Bronchial epithelial cell (primary cell): ENCODE measurements at places on chromosomes 4 and X.

DNA sequence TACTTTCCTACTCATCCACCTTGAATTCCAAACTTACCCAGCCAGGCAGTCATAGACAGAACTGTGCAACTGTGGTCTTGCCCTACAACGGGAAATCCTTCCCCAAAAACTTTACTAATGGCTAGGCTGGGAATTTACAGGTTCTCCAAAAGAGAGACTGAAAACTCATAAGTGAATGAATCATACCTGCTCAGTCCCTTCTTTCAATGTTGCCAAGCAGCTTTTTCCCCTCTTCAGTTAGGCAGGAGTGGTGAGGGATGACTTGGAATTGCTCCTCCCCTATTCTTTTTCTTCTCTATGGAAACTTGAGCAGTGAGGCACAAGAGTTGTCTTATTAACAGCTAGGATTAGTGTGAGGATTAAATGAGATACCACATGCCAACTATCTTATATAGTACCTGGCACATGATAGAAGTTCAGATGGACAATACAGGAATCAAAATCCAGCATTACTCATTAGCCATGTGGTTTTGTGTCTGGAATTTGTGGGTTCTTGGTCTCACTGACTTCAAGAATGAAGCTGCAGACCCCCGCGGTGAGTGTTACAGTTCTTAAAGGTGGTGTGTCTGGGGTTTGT is 105.9 kb downstream of the TEX13A start:
- DNase-seq, result peak; percentile 47

GRCh38 chrX:82125103-82125502 is 923.2 kb downstream of the SH3BGRL start:
- no peak for DNase-seq

GRCh38 chrX:48676893-48677270 is 6.7 kb upstream of the WAS start:
- no peak for DNase-seq

DNA sequence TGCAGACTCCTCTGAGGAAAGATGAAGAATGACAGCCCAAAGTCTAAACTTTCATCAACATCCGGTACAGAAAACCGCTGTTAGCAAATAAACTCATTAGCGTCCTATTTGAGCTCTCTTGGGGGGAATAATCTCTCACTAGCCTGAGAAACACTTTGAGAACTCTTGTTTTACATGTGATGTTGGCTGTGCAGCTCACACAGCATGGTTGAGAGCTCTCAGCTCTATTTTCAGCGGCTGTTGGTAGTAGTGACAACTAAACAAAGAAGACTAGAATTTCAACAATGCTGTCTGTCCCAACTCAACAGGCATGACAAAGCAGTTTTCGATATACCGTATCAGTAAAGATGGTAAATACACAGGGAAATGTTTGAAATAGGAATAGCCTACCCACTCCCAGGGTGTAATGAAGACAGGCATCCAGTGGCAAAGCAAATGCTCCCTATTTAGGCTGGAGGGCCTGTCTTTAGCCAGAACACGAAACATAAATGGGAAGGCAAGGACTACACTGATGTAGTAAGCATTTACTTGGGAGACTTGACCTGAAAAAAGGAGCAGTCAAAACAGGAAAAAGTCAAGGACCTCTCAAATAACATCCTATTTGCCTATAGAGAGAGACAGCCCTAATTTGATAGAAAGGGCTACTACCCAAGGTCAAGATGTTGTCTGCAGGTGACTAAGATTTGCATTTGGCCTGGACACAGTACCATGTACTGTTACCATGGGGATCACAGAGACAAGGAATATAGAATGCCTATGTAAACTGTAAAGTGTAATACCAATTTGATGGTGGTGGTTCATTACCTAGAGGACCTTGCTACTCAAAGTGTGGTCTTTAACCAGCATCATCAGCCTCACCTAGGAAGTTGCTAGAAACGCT is 60.4 kb downstream of the PPEF2 start:
- DNase-seq, result no peak

DNA sequence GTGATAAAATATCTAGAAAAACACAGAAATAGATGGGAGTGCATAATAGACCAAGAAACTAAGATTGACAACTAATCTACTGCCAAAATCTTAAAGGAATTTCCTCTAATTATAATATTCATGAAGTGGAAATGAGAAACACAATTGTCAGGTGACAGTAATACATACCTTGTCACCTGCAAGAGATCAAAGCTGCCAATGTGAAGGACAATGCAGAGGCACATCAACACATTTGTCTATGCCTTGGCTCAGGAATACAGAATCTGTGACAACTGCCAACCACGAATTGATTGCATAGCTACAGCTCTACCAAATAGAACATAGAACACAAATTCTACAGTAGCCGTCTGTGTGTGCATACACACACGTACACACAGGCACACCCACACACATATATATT is 295.7 kb downstream of the PPARGC1A start:
- no peak for DNase-seq

DNA sequence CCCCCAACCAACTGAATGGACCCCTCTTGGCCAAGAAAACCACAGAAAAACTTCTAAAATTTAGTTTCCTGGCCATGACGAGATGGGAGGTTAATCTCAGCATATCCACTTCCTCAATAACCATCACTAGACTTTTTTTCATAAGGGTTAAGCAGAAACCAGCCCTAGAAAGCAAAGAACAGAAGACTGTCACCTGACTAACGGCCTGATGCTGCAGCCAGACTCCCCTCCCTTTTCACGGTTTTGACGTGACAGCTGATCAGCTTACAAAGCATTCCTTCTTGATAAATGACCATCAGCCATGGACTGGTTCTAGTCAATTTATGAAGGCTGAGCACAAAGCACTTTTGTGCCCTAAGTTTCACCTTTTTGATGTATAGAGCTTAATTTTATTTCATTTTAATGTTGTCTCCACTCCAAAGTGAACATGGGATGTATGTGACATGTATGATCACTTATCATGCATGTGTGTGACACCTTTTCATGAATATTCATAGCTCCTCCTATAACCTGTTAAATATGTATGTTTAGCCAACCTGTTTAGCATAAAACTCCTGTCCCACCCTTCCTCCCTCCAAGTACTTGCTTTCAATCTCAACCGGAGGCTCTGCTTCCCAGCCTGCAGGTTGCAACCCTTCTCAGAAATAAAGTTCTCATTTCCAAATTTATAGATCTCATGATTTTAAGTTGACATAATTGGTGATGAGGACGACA is 56.3 kb downstream of the SERTM2 start:
- no peak for DNase-seq

DNA sequence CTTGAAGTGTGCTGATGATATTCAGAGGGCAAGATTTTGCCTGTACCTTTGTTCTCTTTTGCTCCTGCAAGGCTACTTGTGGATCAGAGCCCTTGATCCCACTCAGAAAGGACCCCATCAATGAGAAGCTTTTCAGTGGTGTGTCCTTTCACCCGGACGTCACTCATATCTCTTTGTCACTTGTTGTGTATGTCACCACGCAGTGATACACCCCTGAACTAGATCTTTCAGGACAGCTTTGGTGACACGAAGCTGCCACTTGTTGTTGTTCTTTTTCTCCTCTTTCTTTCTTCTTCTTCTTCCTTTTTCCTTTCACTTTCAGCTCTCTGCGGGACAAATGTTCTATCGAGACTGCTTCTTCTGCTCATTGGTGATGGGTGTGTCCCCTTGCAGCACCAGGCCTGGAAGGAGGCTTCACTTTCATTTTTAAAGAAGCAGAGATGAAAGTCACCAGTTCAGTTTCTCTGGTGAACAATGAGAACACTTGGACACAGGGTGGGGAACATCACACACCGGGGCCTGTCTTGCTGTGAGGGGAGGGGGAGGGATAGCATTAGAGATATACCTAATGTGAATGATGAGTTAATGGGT is 83.6 kb downstream of the NBDY start:
- no peak for DNase-seq

- DNase-seq, result no peak
Observed at GRCh38 chr4:100880011-100880410, 362.2 kb upstream of the EMCN start.

- no peak for DNase-seq
Observed at GRCh38 chrX:1788300-1788911, 173.5 kb downstream of the ASMT start.

DNA sequence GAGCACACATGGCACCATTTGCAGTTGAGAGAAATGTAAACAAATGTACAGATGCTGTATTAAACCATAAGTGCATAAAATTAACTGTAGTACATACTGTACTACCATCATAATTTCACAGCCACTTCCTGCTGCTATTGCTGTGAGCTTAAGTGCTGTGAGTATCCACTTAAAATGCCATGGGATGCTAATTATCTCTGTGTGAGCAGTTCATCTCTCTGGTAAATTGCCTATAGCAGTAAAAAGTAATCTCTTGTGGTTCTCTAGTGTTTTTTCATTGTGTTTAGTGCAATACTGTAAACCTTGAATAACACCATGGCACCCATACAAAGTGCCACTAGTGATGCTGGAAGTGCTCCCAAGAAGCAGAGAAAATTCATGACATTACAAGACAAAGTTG is 9.9 kb upstream of the SCOC start:
- no peak for DNase-seq

GRCh38 chr4:116561768-116562167 is 523.6 kb downstream of the TRAM1L1 start:
- DNase-seq, result no peak

DNA sequence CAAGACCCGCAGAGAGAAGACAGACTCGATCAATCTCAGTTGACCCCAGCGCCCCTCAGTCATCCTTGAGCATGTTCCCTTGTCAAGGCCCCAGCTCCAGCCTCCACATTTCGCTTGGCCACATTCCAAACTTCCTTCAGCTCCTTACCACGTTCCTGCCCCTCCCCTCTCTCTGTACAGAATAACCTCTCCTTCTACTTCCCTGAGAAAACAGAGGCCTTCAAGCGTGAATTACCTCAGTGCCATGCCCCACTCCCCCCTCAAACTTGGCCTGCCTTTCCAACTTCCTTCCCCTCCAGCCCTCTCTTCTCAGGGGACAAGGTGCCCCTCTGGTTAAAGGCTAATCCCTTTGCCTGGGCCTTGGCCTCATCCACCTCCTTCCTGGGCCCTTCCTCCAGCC is 3.2 kb upstream of the RIPPLY1 start:
- DNase-seq, result no peak

GRCh38 chr4:40183615-40184411 is 13.0 kb upstream of the RHOH start:
- DNase-seq, result peak; percentile 92

GRCh38 chr4:86302251-86302650 is 57.6 kb downstream of the MAPK10 start:
- DNase-seq, result peak; percentile 68
